Thyroid gland (tissue), 4 donors: ENCODE measurements at places on chromosomes 3 and 15. TPM values are rescaled to one million over a fixed set of nuclear protein-coding genes. Genes with fewer than 3 reads are reported as not detected.

DNA sequence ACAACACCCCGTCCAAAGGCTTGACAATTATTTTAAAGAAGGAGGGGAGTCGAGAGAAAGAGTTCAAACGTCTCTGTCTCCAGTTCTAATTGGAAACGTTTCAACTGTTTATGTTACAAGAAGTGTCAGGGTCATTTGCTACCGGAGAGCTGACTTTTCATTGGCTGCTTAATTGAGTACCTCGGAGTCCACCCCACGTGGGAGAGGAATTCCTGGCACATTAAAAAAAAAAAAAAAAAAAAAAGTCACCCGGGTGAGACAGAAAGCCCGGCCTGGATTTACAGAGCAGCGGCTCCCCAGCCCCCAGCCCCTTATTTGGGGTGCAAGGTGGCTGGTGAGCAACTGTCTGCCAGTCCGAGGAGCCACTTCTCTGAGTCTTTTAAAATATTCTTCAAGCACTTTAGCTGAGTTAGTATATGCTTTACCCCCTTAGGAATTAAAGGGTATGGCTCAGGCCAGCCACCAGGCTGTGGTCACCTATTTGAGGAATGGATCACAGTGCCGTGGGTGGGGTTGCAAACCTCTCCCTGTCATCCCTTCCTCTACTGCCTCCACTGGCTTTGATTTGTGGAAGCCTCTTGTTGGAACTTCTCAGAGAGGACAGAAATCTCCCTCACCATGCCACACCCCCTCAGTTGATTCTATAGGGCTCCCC, 3.9 kb upstream of the TLE3 start:
- H3K27ac ChIP-seq = peak overlapping the region; percentile 91
- no peaks in the 10 kb centered on the region for H3K36me3 ChIP-seq
- H3K4me3 ChIP-seq = no peak overlapping the region
- peak; percentile 79 for DNase-seq
- peaks cover 37% of the 10 kb centered on the region for H3K4me1 ChIP-seq

- no peaks in the 10 kb centered on the region for H3K36me3 ChIP-seq
- H3K4me1 ChIP-seq = peaks cover 10% of the 10 kb centered on the region
- H3K4me3 ChIP-seq = no peak overlapping the region
- DNase-seq = no peak
- no peak overlapping the region for H3K27ac ChIP-seq
- H3K27me3 ChIP-seq = no peaks in the 10 kb centered on the region
Measured at GRCh38 chr15:68051109-68051508, 3.0 kb upstream of the PIAS1 start.

DNA sequence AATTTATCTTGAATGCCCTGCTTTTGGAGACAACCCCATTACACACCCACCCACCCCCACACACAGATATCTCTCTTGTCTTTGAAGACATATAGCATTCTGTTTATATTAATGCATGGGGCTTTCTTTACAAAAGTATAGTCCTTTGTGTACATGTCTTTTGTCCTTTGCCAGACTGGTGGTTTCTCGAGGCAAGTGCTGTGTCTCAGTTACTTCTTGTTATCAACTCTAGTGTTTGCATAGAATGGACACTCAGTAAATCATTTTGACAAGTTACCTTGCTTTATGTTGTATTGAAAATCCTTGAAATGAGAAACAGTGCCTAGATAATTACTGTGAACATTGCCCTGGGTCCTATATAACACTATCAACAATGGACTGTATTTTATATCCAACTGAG, 33.9 kb downstream of the KBTBD8 start:
- no peak overlapping the region for H3K4me3 ChIP-seq
- no peak overlapping the region for H3K27ac ChIP-seq
- no peak for DNase-seq
- H3K4me1 ChIP-seq = no peaks in the 10 kb centered on the region
- H3K36me3 ChIP-seq = no peaks in the 10 kb centered on the region

CNTN3 gene
- total RNA-seq = 4.4 TPM

DNA sequence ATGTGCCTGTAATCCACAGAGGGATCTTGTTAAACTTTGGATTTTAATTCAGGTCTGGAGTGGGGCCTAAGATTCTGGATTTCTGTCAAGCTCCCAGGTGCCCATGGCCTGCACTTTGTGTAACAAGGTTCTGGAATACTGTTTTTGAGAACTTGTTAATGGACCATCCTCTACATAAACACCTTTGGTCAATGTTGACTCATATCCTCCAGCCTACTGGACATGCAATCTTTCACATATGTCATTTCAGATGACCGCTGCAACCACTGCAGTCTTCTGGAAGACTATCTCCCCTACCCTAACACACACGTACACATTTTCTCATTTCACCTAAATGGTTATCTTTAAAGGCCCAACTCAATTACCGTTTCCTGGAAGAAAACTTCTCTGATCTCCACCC, 302.1 kb upstream of the TPRG1 start:
- H3K4me1 ChIP-seq = peaks cover 3% of the 10 kb centered on the region
- H3K27me3 ChIP-seq = no peaks in the 10 kb centered on the region
- no peak overlapping the region for H3K4me3 ChIP-seq
